Right ventricle myocardium superior (tissue), 1 donor: ENCODE measurements at places on chromosomes 2 and 18.

- peak; percentile 33 for DNase-seq
These were observed 155.0 kb downstream of the TNS1 start for GRCh38 chr2:217847552-217848350.

GRCh38 chr2:120388222-120389035 is 42.5 kb downstream of the INHBB start:
- peak; percentile 30 for DNase-seq

- no peak for DNase-seq
These were observed 10.9 kb downstream of the RBMS1 start for GRCh38 chr2:160482673-160483072.

GRCh38 chr2:152036611-152037469 is 62.0 kb downstream of the CACNB4 start:
- peak; percentile 49 for DNase-seq
